Stimulated activated CD8-positive, alpha-beta memory T cell treated with anti-CD3 and anti-CD28 coated beads, Interleukin-2, amount 100 ng/mL, for 1 hour (primary cell): ENCODE measurements at places on chromosomes 6 and 20.

GRCh38 chr20:36549628-36549941 is 8.3 kb downstream of the MYL9 start:
- DNase-seq, result no peak

DNA sequence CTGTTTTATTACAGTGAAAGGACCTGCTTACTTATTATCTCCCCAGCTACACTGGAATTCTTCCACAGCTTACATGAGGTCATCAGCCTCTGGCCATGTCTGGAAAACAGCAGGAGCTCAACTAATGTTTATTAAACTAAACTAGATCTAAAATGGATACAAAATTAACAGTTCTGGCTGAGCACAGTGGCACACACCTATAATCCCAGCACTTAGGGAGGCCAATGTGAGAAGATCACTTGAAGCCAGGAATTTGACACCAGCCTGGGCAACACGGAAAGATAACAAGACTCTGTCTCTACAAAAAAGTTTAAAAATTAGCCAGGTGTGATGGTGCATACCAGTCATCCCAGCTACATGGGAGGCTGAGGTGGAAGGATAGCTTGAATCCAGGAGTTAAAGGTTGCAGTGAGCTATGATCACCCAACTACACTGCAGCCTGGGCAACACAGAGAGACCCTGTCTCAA is 220.8 kb upstream of the MARCKS start:
- no peak for DNase-seq

DNA sequence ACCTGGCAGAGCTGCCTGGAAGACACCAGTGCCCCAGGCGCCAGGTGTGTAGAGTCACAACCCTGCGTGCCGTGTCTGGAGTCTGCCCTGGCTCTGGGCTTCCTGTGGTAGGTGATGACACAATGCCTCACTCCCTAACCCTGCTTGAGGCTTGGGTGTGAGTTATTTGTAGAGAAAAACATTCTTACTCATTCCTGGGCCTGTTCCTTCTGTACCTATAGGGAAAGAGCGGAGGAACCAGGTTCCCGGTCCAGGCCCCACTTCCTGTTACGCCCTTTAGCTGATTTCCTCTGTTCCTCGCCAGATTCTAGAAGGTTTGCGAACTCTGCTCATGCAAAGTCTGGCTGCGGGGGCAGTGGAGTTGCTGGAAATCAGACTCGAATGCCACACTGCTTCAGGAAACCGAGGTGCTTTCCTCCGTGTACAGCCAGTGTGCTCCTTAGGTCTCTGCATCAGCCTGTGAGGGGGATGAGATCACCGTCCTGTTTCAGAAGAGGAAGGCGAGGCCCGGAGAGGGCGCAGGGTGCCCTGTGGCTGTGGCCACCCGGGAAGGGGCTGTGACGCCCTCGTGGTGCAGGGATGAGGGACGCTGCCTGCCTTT is 67.1 kb upstream of the DUSP22 start:
- peak; percentile 20 for DNase-seq

GRCh38 chr6:55578537-55579363 is at the start of gene HMGCLL1:
TSS of gene HMGCLL1 (minus strand) at chr6:55579192. CDS start at chr6:55579055, 137 bp downstream.
- DNase-seq, result no peak

DNA sequence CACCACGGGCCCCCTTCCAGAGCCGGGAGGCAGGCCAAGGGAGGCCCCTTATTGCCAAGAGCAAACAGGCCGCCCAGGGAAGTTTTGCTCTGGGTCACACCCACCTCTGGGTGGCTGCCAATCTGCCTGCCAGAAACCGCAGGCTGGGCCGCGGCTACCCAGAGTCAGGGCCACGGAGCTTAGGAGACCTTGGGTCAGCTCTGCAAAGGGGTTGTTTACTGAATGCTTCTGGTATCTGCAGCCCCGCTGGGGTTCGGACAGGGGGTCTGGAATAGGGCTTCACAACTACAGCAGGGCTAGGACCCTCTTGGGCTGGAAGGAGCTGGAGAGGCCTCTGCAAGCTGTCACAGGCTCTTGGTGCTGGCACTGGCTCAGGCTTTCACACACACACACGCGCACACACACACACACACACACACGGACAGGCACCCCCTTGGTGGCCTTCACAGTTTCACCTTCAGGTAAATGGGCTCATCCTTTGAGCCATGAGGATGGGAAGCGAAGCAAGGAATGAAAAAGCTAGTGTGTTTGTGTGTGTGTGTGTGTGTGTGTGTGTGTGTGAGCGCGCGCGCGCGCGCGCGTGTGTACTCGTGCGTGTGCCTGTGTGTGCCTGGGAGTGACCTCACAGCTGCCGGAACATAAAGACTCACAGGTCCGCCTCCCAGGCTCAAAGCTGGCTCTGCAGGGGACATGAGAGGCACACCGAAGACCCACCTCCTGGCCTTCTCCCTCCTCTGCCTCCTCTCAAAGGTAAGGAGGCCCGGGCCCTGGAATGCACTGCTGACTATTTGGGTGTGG is at the start of gene CCN5:
Gene CCN5 (plus strand): TSS at position 669 of the 798 bp plus-strand sequence. CDS start 22 bp downstream, at position 691.
- no peak for DNase-seq

DNA sequence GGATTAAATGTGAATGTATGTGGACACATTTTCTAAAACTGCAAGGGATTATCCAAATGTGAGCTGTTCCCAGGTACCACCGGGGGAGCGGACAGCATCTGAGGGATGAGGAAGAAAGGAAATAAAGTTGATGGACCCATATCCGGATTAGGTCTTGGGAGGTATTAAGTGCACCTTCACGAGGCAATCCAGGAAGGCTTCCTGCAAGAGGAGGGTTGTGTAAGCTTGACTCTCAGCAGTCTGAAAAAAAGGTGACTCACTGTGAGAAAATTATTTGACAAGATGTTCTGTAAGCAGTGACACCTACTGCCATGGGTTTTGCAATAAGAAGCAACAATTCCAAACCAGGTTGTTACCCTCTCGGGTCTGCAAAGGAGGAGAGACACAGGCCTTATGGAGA is 55.0 kb upstream of the LRFN2 start:
- no peak for DNase-seq

GRCh38 chr6:105561486-105561885 is 158.6 kb upstream of the PREP start:
- no peak for DNase-seq

DNA sequence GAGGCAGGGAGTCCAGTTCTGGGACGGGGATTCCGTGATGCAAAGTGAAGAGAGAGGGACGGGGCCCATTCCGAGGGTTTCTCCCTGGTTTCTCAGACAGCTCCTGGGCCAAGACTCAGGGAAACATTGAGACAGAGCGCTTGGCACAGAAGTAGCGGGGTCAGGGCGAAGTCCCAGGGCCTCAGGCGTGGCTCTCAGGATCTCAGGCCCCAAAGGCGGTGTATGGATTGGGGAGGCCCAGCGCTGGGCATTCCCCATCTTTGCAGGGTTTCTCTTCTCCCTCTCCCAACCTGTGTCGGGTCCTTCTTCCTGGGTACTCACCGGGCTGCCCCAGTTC is 35.9 kb upstream of the HLA-G start:
- DNase-seq, result no peak

- no peak for DNase-seq
These were observed 554.2 kb downstream of the CDH26 start for GRCh38 chr20:60512443-60512842.

DNA sequence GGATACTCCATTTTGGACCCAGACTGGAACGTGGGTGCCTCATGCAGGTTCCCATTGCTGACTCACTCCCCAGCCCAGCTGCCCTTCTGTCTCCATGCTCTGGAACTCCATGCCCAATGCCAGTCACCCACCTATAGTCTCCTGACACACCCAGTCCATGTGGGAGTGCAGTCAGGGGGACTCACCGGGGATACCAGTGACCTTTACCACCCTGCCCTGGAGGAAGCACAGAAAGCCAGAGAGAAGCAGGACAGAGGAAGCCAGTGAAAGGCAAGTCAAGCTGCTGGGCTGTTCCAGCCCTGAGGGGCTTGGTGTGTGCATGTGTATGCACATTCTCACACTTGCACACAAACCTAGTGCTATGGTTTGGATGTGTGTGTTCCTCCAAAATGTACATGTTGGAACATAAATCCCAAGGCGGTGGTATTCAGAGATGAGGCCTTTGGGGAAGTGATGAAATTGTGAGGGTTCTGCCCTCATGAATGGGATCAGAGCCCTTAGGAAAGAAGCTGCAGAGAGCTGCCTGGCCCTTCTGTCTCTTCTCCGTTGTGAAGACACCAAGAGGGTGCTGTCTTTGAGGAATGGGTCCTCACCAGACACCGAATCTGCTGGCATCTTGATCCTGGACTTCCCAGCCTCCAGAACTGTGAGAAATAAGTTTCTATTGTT is 121.4 kb upstream of the MAFB start:
- DNase-seq, result no peak

- no peak for DNase-seq
These were observed 89.5 kb downstream of the SNX5 start for GRCh38 chr20:17878912-17879602.

GRCh38 chr6:5116243-5116991 is 31.3 kb downstream of the PPP1R3G start:
- no peak for DNase-seq

- DNase-seq, result no peak
These were observed 10.2 kb downstream of the HDAC2 start for GRCh38 chr6:113960795-113961194.

GRCh38 chr20:40949346-40949745 is 79.3 kb upstream of the TOP1 start:
- no peak for DNase-seq

DNA sequence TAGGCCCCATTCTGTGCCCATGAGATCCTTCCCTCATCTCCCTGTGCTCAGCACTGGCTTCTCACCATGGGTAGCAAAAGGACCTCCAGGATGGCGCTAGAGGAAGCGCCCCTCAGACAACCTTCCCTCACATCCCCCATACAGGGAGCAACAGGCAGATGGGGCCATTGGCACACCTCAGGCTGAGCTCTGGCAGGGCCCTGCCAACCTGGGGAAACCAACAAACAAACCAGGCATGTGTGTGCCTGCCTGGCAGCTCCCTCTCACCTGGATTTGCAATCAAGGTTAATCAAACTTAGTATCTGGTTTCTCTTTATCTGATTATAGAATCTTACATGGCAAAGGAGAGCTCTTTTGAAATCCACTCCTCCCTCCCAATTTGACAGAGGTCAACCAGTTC is 134.9 kb downstream of the SLC23A2 start:
- no peak for DNase-seq

DNA sequence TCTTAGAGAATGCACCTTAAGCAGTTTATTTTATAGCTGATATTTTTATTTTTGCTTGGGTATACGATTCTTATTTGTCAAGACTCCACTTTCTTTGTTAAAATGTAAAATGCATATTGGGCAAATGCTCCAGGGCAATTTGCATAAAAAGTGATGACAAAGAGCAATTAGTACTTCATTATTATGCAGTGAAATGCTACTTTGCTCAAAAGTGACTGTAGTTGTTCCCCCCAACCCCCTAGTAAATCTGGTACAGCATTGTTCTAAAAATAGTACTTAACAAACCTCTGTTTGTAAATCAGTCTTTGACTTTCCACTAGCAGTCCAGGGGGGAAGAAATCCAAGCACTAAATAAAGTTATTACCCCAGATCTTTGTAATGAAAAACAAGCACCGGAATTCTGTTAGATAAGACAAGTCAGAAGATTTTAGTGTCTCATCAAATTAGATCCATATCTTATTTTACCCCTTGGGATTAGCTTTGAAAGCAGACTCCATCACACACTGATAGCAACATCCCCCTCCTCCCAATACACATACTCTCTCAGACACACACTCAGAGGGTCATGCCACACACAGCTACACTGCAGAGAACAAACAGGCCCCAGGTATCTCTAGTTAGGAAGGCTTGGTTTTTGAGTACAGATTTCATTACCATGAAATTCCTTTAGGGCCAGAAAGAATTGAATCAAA is 32.9 kb upstream of the BACH2 start:
- no peak for DNase-seq

DNA sequence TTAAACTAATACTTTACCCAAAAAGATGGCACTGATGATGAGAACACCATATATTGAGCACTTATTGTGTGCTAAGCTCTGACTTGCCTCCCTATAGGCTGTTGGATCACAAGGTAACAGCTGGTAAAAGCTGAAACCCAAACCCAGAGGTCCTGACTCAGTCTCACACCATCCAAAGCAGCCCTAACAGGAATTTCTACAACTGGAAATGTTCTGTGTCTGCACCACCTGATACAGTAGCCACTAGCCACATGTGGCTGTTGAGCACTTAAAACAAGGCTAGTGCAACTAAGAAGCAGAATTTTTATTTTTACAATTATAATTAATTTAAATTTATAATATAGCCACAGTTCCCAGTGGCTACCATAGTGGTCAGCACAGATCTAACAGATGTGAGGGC is 15.6 kb upstream of the MATN4 start:
- no peak for DNase-seq

- DNase-seq, result no peak
These were observed 70.6 kb upstream of the CNR1 start for GRCh38 chr6:88236612-88237360.

- DNase-seq, result no peak
These were observed 333.8 kb downstream of the TFAP2A start for GRCh38 chr6:10081075-10081474.

GRCh38 chr6:158923805-158924498 is 76.0 kb downstream of the RSPH3 start:
- DNase-seq, result no peak

- DNase-seq, result no peak
These were observed 33.4 kb downstream of the IL20RA start for GRCh38 chr6:137011406-137011805.

DNA sequence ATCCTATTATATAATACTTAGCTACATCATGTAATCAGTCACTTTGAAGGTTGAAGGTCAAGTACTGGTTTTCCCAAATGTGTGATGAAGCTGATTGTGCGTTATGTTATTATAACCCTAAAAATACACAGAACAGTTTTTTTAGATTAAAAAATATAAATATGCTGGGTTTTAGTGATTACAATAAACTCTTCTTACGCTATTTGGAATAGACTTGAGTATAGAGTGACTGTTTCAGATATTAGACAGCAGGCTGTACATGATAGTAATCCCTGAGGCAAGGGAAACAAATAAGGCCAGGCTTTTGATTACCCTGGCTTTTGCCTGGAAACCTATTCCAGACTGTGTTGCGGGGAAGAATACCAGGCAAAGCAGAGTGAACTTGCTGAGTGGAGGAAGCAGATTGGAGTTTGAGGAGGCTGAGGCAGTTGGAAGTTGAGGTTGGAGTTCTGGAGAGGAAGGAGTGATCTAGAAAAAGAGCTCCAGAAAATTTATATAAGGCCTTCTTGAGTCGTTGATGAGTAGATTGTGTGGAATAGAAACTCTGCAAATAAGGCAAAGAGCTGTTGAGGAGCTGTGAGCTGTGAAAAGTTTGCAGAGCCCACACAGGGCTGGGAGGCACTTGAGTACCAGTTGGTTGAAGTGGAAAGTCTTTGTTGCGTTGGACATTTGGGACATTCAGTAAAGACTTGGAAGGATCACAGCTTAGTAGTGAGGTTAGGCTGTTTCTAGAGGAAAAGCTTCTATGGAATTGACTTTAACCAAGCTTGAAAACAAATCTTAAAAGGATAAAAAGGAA is 26.4 kb downstream of the MAP3K4 start:
- DNase-seq, result no peak

DNA sequence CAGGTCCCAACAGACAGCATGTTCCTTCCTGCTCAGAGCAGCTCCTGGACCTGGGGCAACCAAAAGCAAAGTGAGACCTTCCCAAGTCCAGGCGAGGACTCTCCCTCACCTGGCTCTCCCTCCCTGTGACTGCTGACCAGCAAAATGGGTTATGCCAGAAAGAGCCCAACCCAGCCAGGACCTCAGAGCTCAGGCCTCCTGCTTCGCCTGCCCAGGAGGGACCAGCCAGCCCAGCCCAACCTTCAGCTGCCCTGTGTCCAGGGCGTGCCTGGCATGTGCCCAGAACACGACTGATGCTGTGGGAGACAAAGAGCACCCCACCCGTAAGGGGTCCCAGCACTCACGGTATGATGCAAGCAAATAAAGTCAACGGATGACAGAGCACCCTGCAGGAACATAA is 74.0 kb upstream of the CST7 start:
- no peak for DNase-seq

GRCh38 chr6:101393251-101393828 is at the start of gene GRIK2:
TSS of gene GRIK2 (plus strand) at chr6:101393708.
- no peak for DNase-seq
